Activated naive CD4-positive, alpha-beta T cell (primary cell): ENCODE measurements at places on chromosomes 4 and X.

DNA sequence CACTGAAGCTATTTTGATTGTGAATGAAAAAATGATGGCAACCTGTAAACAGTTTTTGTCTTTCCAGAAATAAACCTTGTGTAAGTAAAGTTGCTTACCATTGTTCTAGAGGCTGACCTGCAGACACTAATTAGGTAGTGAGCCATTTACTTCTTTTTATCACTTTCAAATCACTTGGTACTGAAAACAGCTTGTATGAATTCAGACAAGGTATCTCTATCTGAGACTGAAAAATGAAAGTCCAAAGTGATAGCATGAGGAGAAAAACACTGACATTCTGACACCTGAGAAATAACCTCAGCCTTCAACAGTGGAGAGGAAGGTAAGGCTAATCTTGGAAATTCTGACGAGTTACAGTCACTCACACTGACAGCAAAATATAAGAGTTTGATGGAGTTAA lies 238.8 kb downstream of the GPC3 start:
- DNase-seq, result no peak

DNA sequence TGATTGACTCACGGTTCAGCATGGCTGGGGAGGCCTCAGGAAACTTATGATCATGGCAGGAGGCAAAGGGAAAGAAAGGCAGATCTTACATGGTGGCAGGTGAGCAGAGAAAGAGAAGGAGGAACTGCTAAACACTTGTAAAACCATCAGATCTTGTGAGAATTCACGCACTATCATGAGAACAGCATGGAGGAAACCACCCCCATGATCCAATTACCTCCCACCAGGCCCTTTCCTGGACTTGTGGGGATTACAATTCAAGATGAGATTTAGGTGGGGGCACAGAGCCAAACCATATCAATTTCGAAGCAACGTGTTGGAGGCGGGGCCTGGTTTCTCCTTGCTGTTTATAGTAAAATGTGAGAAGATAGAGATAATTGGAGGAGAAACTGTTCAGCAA lies 167.4 kb downstream of the GABRB1 start:
- no peak for DNase-seq

DNA sequence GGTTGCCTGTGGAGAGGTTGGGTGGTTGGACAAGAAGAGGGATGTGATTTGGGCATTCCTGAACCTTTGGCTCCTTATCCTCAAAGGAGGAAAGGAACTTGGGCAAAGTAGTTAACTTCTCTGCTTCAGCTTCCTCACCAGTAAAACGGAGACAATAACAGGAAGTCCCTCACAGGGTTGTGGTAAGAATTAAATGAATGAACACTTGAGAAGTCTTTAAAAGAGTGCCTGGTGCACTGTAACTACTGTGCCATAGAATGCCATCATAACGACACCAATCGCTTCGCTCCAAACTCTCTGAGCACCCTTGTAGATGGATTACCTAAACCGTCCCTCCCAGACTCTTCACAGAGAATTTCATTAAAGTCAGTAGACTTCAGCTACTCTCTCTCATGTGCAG lies 10.5 kb downstream of the ZCCHC18 start:
- DNase-seq, result no peak

DNA sequence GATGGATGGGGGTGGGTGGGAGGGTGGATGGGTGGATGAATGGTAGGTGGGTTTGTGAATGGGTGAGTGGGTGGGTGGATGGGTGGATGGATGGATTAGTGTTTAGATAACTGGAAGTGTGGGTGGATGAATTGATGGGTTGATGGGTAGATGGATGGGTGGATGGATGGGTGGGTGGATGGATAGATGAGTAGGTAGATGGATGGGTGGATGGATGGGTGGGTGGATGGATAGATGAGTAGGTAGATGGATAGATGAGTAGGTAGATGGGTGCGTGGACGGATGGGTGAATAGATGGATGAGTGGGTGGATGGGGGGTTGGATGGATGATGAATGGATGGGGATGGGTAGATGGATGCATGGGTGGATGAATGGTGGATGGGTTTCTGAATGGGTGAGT lies 20.3 kb upstream of the ASMTL start:
- DNase-seq, result no peak

DNA sequence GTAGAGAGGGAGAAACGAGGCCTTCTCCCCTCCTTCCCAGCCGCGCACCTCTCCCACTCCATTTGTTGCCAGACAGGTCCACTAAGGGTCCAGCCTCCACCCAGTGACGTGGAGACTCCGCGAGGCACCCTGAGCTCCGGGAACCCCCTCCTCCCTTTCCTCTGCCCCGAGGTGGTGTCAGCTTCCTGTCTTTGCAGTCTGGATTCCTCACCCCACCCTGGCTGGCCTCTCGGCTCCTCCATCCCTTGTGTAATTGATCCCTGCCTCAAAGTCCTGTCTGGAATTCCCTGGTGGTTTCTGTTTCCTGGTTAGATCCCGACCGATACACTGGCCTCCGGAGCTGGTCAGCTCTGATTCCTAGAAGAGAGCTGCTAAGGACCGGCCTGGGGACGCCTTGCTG lies 105.9 kb upstream of the SCOC start:
- no peak for DNase-seq

DNA sequence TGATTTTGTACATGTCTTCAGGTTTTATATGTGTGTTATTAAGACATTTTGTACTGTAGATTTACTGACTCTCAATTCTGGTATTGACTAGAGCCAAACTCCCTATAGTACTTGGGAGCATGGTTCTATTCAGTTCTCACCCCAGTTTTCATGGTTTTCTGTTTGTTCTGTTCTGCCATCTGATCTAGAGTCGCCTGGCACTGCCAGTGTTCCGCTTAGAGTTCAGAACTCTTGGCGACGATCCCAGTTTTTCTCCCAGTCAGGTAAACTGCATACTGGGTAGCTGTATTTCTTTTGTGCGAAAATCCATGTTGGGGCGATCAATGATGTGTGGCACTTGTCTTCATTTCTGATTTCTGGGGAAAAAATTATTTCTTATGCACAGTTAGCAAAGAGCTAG lies 78.0 kb downstream of the PHOX2B start:
- DNase-seq, result no peak
